ENCODE measurements at places on chromosomes 13 and 19.

DNA sequence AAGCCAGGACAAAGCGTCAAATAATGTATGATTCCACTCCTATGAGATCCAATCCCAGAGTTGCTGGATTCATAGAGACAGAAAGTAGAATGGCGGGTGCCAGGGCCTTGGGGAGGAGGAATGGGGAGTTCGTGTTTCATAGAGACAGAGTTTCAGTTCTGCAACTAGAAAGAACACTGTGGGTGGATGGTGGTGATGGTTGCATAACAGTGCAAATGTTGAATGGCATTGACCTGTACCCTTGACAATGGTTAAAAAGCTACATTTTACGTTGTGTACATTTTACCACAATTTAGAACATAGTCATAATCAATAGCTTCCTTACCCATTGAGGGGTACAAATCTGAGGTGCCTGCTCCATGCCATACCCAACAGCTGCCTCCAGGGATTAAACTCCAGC, 33.4 kb downstream of the MBD3L2B start:
- no peak for DNase-seq

GRCh38 chr13:40923867-40924266, 95.2 kb downstream of the ELF1 start:
- no peak for DNase-seq

DNA sequence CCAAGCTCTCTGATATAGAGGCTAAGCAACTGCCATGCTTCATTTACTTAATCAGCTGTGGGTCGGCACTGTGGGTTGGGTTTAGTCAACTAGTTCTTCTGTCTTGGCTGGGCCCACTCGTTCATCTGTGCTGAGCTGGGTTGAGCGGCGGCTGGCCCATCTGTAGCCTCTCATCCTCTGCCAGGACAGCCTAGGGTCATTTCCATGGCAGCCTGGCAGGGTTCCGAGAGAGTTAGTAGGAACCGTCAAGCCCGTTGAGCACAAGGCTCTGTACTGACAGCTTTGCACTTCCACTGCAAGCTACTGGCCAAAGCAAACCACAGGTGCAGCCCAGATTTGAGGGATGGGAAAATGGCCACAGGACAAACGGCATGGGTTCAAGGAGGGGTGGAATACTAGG, 6.6 kb upstream of the ZNF835 start:
- DNase-seq = no peak

- DNase-seq = no peak
Measured at GRCh38 chr19:54883228-54883627, 9.2 kb downstream of the FCAR start.

GRCh38 chr19:7652061-7652641, 15.2 kb downstream of the STXBP2 start:
- peak; percentile 87 for DNase-seq

- DNase-seq = no peak
Measured at GRCh38 chr19:53555352-53555751, 17.4 kb downstream of the ZNF331 start.

DNA sequence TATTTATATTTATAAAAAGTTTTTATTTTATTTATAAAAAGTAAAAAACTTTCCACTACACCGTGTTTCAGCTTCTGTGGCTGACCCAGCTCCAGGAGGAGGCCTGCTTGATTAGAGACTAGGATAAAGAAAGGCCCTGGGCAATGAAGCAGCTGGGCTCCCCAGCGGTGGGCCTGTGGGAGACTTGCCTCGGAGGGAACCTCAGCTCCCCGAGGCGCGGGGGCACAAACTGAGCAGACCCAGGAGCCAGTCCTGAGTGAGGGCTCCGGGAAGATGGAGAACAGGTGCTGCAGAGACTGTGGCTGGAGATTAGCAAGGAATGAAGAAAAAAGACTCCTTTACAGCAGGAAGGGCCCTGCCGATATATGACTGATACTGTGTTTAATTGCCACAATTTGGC, 63.8 kb upstream of the GJB6 start:
- DNase-seq = no peak

DNA sequence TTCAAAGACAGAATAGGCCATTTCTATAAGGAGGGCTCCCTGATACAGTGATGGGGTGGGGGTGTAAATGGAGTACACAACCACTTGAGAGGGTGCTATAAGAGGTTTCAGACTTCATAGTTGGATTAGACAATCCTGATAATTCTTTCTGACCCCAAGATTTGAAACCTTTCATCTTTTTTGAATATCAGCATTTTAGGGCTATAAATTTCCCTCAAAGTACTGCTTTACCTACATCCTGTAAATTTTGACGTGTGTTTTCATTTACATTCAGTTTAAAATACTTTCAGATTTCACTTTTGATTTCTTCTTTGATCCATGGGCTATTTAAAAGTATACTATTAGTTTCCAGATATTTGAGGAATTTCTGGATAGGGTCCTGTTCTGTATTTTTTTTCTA, 40.0 kb upstream of the SIN3B start:
- DNase-seq = no peak

All from effector CD4-positive, alpha-beta T cell (primary cell).